Mesenchymal stem cell (in vitro differentiated cells and primary cell): ENCODE measurements at places on chromosomes 5 and 9.

DNA sequence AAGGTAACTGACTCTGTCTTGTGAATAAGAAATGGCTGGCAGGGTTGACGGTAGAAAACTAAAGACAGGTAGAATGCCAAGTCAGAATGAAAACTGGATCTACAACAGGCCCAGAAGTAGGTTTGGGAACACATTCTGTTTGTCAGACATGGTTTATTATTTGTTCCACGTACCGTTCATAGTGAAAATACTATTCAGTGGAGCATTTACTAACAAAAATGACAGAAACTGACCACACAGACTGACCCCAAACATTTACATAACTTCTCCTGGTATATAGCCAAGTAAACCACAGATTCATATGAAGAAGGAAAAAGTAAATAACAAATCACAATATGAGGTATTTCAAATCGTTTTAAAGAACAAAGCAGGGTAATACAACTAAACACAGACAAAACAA is 73.7 kb downstream of the SLC38A9 start:
- H3K36me3 ChIP-seq, result peaks cover 20% of the 10 kb centered on the region

DNA sequence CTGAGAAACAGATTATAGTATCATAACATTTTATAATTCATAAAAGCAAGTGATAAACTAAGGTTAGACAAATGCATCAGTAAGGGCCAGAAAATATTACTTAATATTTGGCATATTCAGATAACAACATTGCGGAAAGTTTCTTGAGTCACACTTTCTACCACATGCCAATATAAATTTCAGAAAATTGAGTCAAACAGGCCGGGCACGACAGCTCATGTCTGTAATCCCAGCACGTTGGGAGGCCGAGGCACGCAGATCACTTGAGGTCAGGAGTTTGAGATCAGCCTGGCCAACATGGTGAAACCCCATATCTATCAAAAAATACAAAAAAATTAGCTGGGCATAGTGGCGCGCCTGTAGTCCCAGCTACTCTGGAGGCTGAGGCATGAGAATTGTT is 47.1 kb downstream of the SLC38A9 start:
- no peak overlapping the region for H3K27ac ChIP-seq
- no peak overlapping the region for H3K4me3 ChIP-seq
- peaks cover 1% of the 10 kb centered on the region for H3K4me1 ChIP-seq
- H3K27me3 ChIP-seq, result no peaks in the 10 kb centered on the region
- peaks cover 26% of the 10 kb centered on the region for H3K36me3 ChIP-seq
- DNase-seq, result no peak

- no peak overlapping the region for H3K27ac ChIP-seq
- no peaks in the 10 kb centered on the region for H3K4me1 ChIP-seq
- H3K36me3 ChIP-seq, result no peaks in the 10 kb centered on the region
- DNase-seq, result peak; percentile 65
These were observed 240.6 kb upstream of the MAP3K1 start for GRCh38 chr5:56574778-56575177.

GRCh38 chr9:35618854-35619799 is 914 bp upstream of the CD72 start:
- no peaks in the 10 kb centered on the region for H3K36me3 ChIP-seq
- no peak for DNase-seq
- peaks cover 7% of the 10 kb centered on the region for H3K4me1 ChIP-seq
- H3K27me3 ChIP-seq, result no peaks in the 10 kb centered on the region

DNA sequence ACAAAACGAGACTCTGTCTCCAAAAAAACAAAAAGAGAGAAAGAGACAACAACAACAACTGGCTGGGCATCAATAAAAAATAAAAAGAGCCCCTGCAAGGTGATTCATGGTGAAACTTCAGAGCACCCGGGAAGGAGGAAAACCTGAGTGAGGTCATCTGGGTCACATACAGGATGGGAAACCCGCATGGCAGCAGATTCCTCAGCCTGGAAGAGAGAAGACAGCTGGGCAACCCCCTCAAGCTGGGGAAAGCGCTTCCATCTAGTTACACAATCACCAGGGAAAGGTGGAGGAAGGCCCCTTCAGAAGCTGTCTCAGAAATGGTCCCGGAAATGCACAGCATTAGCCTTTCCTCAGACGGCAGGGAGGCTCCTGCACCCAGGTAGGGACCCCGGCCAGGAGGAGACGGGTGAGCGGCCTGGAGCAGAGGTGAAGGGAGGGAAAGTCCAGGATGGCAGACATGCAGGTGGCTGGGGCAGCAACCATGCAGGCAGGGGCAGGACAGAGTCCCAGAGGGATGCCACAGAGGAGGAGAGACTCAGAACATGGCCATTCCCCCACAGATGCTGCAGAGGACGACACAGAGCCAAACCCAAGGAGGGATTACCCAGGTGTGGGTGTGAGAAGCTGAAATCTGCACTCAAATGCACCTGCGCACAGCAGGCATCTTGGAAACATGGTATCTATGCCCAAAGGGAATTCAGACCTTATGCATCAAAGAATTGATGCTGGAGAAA is 29.4 kb downstream of the CAMSAP1 start:
- no peaks in the 10 kb centered on the region for H3K27me3 ChIP-seq
- peaks cover 12% of the 10 kb centered on the region for H3K36me3 ChIP-seq
- peaks cover 15% of the 10 kb centered on the region for H3K4me1 ChIP-seq
- DNase-seq, result no peak
- no peak overlapping the region for H3K27ac ChIP-seq

DNA sequence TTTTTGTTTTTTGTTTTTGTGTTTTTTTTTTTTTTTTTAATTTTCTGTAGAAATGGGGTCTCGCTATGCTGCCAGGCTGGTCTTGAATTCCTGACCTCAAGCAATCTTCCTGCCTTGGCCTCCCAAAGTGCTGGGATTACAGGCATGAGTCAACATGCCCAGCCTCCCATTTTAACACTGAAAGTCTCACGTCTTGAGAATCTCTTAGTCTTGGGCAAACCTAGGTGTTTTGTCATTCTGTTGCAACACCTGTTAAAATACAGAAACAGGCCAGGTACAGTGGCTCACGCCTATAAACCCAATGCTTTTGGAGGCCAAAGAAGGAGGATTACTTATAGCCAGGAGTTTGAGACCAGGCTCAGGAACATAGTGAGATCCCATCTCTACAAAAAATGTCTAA is 599.0 kb downstream of the TLR4 start:
- no peak for DNase-seq
- H3K27me3 ChIP-seq, result no peaks in the 10 kb centered on the region
- H3K36me3 ChIP-seq, result no peaks in the 10 kb centered on the region
- H3K27ac ChIP-seq, result no peak overlapping the region

- no peak overlapping the region for H3K4me3 ChIP-seq
- H3K36me3 ChIP-seq, result no peaks in the 10 kb centered on the region
- peaks cover 11% of the 10 kb centered on the region for H3K4me1 ChIP-seq
- DNase-seq, result no peak
- H3K27ac ChIP-seq, result no peak overlapping the region
These were observed 5.4 kb downstream of the CFAP90 start for GRCh38 chr5:7845557-7845956.

GRCh38 chr5:36683821-36684434 is 77.5 kb downstream of the SLC1A3 start:
- no peak overlapping the region for H3K27ac ChIP-seq
- no peaks in the 10 kb centered on the region for H3K4me1 ChIP-seq
- H3K27me3 ChIP-seq, result no peaks in the 10 kb centered on the region
- peak; percentile 69 for DNase-seq

GRCh38 chr5:8943301-8943700 is 602.6 kb downstream of the SEMA5A start:
- no peaks in the 10 kb centered on the region for H3K36me3 ChIP-seq
- no peak overlapping the region for H3K27ac ChIP-seq
- no peak overlapping the region for H3K4me3 ChIP-seq
- peaks cover 2% of the 10 kb centered on the region for H3K4me1 ChIP-seq

DNA sequence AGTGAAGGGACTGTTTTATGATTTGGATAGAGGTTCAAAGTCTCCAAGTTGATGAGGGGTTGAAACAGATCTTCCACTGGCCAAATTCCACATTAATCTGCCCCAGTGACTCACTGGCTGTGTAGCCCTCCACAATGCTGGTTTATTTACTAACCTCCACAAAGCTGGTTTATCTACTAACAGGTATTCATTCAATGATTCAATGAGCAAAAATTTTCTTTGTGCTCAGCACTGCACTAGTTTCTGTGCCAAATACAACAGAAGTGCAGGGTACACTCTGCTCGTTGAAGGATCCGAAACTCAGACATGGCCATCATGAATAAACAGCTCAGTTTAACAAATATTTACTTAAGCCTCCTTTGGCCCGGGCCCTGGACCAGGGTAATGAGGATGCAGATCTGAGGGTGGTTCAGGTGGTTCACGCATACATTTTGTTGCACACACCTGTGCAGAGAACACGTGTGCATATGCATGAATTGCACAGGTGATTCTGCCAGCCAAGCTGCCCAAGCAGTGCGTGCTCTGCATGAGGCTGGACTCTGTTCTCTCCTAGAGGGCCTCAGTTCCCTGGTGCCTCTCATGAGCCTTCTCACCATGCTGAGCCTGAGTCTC is 71.0 kb downstream of the SH3PXD2B start:
- H3K4me1 ChIP-seq, result peaks cover 3% of the 10 kb centered on the region
- DNase-seq, result peak; percentile 25
- peaks cover 44% of the 10 kb centered on the region for H3K36me3 ChIP-seq
- no peaks in the 10 kb centered on the region for H3K27me3 ChIP-seq
- H3K4me3 ChIP-seq, result no peak overlapping the region

- DNase-seq, result no peak
- H3K27ac ChIP-seq, result no peak overlapping the region
- H3K27me3 ChIP-seq, result no peaks in the 10 kb centered on the region
- no peak overlapping the region for H3K4me3 ChIP-seq
- H3K4me1 ChIP-seq, result peaks cover 6% of the 10 kb centered on the region
These were observed 5.4 kb upstream of the GNE start for GRCh38 chr9:36263683-36264082.

GRCh38 chr9:382383-382782 is 167.7 kb downstream of the DOCK8 start:
- H3K27ac ChIP-seq, result no peak overlapping the region
- H3K27me3 ChIP-seq, result peaks cover 9% of the 10 kb centered on the region
- DNase-seq, result no peak
- H3K4me3 ChIP-seq, result no peak overlapping the region
- H3K36me3 ChIP-seq, result no peaks in the 10 kb centered on the region

GRCh38 chr5:766666-767431 is 17.7 kb downstream of the ZDHHC11B start:
- no peaks in the 10 kb centered on the region for H3K4me1 ChIP-seq
- no peaks in the 10 kb centered on the region for H3K27me3 ChIP-seq
- peak overlapping the region; percentile 18 for H3K4me3 ChIP-seq
- DNase-seq, result no peak
- H3K36me3 ChIP-seq, result peaks cover 2% of the 10 kb centered on the region

- H3K36me3 ChIP-seq, result no peaks in the 10 kb centered on the region
- H3K4me3 ChIP-seq, result no peak overlapping the region
- H3K4me1 ChIP-seq, result no peaks in the 10 kb centered on the region
- no peak overlapping the region for H3K27ac ChIP-seq
- no peak for DNase-seq
These were observed 45.7 kb downstream of the TSPAN17 start for GRCh38 chr5:176692839-176693476.

DNA sequence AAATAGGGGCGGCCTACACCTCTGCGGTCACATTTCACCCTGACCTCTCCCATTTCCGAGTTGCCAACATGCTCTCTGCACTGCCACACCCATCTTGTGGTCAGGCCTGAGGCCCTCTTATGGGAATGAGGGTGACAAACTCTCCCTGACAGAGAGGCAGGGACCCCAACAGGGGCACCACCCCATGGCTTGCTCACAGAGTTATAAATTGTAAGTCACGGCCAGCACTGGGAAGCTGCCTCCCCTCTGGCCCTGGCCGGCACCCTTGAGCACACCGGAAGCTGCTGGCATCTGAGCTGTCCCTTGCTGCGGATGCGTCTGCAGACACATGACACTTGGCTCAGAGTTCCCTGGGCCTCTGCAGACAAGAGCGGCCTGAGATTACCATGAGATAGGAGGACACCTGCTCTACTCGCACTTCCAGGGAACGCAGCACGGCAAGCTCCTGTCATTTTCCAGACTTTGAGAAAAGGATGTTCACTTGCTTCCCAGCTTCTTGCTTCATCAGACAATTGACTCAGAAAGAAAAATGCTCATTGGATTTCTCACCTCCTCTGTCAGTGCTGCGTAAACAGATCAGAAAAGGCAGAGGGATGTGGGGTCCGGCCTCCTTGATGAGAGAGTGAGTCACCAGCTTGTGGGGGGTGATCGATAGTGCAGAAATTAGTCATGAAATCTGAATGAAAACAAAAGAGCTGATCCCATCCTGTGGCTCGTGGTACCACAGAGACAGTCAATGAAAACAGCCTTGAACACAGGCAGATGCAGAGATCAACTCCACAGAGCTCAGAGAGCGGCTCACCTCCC is 269.8 kb downstream of the SYK start:
- peak overlapping the region; percentile 24 for H3K27ac ChIP-seq
- DNase-seq, result peak; percentile 97
- H3K4me3 ChIP-seq, result no peak overlapping the region
- H3K4me1 ChIP-seq, result peaks cover 21% of the 10 kb centered on the region
- no peaks in the 10 kb centered on the region for H3K36me3 ChIP-seq
- H3K27me3 ChIP-seq, result no peaks in the 10 kb centered on the region

DNA sequence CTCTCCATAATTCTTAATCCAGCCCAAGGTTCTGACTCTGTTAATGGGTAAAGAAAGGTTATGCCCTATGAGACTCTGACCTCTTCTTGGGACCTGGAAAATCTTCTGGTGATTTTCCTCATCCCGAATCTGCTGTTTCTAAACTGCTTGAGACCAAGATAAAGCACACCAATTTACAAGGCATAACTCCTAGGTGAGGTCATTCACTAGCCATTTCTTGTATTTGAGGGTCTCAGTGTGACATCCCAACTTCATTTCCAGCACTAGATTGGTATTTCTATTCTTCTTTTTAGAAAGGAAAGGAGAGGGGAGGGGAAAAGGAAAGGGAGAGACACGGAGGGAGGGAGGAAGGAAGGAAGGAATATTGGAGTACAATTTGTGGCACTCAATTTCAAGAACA is 51.6 kb downstream of the SLC1A1 start:
- no peaks in the 10 kb centered on the region for H3K27me3 ChIP-seq
- DNase-seq, result no peak
- H3K27ac ChIP-seq, result peak overlapping the region; percentile 79
- no peak overlapping the region for H3K4me3 ChIP-seq
- H3K36me3 ChIP-seq, result peaks cover 23% of the 10 kb centered on the region

DNA sequence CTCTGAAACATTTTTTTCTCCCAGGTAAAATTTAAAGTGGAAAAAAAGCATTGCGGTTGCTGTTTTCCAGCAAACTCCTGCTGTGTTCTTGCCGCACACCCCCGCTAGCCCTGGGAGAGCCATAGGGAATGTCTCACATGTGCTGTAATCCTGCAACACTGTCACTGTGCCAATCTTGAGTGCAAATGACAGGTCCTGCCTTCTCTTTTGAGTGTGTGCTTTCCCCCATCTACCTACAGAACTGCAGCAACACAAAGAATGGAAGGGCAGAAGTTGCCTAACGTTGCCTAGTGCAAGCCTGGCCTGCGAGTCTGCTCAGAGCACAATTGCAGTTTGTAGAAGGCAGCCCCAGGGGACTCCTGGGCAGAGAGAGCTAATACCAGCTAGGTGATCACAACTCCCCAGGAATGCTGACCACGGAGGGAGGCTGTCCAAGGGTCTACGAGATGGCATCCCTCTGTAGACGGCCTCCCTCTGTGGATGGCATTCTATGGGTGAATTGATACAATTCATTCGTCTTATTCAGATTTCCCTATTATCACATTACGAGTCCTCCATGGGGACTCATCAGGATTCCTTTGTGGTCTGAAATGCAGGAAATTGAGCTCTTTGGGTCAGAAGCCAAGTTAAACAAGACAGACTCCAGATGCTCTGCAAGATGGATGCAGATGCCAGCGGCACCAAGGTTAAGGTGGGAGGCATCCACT is 172.6 kb upstream of the S1PR3 start:
- peak overlapping the region; percentile 52 for H3K27ac ChIP-seq
- H3K36me3 ChIP-seq, result no peaks in the 10 kb centered on the region
- peaks cover 22% of the 10 kb centered on the region for H3K4me1 ChIP-seq
- peak; percentile 59 for DNase-seq
- H3K4me3 ChIP-seq, result no peak overlapping the region
